ENCODE measurements at places on chromosomes 11 and 22.

DNA sequence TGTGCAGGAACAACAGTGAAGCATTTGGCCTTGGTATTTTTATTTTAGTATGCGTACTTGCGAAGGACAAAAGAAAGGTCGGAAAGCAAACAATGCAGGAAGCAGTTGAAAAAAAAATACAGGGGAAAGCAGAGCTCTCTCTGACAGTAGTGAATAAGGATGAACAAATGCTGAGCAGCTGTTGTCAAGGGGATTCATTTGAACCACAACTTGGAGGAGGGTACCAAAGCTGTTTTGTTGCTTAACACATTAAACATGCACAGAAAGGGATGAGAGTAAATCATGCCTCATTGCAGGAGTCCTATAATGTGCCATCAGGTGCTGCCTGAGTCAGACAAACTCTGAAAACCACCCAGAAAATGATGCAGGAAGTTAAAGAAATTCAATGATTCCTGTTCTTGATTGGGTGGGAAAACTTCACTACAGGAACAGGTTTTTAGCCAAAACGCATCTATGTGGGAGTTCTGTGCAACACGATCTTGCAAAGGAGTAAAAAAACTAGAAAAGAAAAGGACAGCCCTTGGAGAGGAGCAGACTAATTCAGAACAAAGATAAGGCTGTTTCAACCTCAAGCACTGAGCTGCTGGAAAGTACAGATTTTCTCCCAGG is 2113.5 kb downstream of the LRRC4C start:
- DNase-seq, result no peak

DNA sequence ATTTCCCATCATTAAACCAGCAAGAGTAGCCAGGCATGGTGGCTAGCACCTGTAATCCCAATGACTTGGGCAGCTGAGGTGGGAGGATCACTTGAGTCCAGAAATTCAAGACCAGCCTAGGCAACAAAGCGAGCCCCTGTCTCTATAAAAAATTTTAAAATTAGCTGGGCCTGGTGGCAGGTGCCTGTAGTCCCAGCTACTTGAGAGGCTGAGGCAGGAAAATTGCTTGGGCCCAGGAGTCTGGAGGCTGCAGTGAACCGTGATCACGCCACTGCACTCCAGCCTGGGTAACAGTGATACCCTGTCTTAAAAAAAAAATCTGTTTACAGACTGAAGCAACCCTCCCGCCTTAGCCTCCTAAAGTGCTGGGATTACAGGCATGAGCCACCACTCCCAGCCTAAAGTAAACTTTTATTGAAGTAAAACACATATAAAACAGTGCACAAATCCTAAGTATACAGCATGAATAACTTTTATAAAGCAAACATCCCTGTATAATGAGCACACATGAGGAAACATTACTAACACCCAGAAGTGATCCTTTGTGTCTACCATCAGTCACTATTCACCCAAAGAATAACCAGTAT is 12.6 kb downstream of the UCP3 start:
- DNase-seq, result no peak

GRCh38 chr22:39690881-39691605 is 120.5 kb downstream of the CACNA1I start:
- no peak for DNase-seq

DNA sequence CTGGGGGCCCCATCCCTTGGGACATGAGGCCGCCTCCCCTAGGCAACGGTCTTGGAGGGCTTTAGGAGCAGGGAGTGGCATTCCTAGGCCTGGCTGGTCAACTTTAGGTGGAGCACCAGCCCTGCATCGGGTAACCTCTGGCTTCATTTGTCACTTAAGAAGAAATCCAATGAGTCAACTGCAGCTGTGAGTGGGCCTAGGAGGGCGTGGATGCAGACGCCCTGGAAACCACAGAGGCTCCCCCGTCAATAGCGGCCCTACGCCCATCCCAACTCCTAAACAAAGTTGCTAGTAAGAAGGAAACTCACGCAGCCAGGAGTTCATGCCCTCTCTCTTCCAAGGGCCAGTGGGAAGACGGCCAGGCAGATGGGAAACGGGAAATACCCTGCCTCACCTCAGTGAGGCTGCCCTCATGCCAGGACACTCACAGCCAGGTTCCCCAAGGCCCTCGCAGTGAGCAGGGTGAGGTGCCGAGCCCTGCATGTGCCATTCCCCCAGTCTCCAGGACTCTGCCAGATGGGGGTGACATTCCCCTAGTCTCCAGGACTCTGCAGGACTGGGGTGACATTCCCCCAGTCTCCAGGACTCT is 20.8 kb downstream of the BID start:
- peak; percentile 60 for DNase-seq

GRCh38 chr22:26781596-26781995 is 124.2 kb downstream of the MIAT start:
- DNase-seq, result no peak

DNA sequence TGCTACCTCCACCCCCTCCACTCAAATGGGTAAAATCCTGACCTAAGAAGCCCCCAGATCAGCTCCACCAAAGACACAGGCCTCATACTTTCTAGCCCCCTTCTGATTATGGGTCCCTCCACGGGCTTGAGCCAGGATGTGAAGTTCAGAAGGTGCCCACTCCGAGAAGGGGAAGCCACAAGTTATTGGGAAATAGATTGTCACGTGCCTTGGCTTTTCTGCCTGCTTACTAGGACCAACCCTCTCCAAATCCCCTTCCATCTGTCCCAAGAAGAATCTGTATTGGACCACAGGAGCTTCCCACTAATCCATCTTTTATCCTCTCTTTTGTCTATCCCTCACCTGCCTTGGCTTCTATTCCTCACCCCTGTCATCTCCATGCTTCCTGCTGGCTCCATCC is 3.0 kb upstream of the NRGN start:
- DNase-seq, result no peak

DNA sequence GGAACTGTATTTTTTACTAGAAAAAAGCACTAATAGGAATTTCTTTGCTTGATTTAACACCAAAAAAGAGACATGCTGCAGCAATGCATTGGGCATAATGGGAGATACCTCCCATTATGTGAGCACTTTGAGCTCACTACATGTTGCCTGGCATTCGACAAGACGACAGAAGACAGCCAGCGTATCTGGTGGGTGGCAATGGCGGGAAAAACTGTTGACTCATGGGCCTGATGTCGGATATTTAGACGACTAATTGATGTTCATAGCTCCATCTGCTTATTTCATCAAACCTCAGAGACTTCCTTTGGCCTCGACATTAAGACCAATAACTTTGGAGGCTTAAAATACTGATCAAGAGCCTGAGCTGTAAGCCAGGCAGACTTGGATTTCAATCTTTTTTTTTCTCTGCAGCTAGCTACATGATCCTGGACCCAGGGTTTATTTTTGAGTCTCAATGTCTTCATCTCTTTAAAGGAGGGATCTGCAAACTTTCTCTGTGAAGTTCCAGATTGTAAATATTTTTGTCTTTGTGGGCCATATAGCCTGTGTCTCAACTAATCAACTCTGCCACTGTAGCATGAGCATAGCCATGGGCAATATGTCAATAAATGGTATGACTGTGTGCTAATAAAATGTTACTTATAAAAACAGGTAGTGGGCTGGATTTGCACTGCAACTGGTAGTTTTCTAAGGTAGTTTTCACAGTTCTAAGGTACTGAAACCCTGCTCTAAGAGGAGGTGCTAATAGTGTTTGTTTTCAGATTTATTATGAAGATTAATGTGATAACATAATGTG is 375.1 kb downstream of the METTL15 start:
- no peak for DNase-seq

- DNase-seq, result no peak
Measured at GRCh38 chr22:44823806-44824205, 71.4 kb downstream of the ARHGAP8 start.

DNA sequence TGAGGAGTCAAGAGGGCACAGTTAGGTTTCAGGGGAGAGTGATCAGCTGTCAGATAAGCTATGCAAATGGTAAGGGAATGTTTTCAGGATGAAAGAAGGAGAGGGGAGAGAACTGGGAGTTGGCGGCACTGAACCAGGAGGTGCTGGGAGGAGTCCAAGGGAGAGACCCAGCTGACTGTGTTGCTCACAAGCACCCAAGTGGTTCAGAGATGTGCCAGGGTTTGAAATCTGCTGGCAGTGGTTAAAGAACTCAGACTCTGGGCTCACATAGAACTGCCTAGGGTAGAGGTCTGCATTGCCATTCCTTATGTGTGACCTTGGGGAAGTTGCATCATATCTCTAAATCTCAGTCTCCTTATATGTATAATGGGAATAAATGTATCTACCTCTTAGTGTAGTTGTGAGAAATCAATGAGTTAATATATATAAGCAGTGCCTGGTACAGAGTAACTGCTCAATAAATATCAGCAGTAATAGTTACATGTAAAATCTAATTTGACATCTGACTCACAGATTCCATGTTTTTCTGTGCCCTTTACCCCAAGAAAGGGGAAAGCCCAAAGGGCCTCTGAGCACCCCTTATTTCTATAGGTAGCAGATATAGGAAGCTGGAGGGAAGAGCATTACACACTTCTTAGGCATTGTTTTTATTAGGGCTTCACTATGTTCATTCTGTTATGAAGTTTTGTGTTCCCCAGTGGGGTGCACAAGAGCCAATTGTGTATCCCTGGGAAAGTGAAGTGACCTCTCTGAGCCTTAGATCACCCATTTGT is 66.9 kb upstream of the SESN3 start:
- no peak for DNase-seq

- peak; percentile 77 for DNase-seq
Measured at GRCh38 chr11:102410382-102410784, 42.2 kb downstream of the TMEM123 start.

- DNase-seq, result no peak
Measured at GRCh38 chr11:123179586-123179985, 15.5 kb downstream of the CLMP start.

DNA sequence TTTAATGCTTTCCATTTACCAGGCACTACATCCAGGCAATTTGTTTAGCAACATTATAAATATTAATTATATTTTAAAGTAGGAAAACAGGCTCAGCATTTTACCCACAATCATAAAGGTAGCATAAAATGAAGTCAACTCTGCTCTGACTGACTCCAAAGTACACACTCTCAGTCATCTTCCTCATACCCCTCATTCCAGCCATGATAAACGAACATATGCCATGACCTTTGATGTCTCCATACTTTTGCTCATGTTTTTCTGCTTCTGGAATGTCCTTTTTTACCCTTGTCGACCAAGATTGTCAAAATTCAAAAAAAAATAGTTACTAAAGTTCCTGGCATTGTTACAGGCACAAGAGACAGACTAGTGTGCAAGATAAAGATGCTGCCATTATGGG is 77.7 kb upstream of the SOX6 start:
- no peak for DNase-seq

DNA sequence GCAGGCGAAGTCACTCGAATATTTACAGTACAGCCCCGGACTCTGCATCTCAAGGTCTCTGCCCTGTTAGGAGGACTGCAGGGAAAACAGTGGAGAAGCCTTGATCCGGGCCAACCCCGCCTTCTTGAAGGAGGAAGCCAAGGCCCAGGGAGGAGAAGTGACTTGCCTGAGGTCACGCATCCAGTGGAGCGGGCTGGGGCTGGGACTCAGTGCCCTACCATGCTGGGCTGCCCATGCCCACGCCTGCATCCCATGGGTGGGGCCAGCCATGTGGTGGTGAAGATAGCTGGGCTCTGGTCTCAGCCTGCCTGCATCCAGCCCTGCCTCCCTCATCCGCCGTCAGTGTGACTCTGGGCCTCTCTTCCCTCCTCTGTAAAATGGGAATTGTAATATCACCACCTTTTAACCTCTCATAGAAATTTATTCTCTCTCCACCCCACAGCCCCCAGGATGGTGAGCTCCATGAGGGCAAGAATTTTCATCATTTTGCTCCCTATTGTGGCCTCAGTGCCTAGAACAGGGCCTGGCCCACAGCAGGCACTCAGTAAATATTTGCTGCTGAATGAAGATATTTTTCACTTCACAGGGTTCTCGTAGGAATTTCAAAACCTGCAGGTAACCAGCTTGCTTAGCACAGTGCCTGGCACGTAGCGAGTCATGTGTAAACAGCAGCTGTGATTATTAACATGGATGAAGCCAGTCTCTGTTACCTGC is 57.3 kb downstream of the OTOG start:
- DNase-seq, result no peak

GRCh38 chr11:86910592-86910991 is 44.6 kb downstream of the FZD4 start:
- no peak for DNase-seq

DNA sequence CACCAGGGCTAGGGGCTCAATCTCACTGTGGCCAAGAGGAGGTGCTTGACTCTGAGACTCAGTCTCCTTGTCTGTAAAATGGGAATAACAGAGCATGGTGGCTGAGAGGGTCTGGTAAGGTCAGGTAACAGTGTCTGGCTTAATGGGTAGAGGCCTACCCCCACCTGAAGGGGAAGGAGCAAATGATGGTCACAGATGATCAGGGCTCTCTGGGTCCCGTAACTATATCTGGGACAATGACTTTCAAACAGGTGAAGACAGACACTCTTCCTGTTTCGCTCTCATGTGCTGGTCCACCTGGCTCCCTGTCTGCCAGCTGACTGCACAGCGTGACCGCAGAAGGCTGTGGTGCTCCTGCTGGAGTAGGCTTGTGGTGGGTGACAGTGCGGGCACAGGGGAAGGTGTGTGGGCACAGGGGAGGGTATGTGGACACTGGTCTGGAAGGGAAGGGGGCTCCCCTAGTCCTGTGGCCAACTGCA is 4.0 kb downstream of the A4GALT start:
- no peak for DNase-seq

DNA sequence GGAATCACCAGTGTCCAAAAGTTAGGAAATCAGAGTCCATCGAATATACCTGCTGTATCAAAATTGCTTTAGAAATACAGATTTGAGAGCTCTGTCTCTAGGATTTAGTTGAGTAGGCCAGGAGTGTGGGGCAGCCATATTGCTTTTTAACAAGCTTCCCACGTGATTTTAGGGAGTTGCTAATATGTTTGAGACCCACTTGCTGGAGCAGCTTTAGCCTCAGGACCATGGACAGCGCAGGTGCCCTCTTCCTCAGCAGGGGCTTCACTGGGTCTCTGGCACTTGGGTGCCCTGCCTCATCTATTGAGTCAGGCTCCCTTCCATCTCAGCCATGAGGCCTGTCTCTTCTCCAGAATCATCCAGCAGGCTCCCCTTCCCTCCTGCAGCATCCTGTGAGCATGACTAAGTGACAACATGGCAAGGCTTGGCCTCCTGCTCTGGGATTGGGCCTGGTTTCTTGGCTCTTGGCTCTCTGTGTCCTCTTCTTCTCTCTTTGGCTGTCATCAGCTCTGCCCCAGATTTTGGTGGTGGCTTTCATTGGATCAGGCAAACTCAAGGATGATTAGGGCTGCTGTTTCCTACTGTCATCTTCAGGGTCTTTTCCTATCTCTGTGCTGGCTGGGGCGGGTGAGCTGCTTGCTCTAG is 70.0 kb downstream of the SGSM1 start:
- DNase-seq, result peak; percentile 11

Measured in LHCN-M2 (cell line).